Activated naive CD8-positive, alpha-beta T cell treated with anti-CD3 and anti-CD28 coated beads, Interleukin-2, amount 50 U/mL, for 16 hours (primary cell): ENCODE measurements at places on chromosomes 16 and 17.

DNA sequence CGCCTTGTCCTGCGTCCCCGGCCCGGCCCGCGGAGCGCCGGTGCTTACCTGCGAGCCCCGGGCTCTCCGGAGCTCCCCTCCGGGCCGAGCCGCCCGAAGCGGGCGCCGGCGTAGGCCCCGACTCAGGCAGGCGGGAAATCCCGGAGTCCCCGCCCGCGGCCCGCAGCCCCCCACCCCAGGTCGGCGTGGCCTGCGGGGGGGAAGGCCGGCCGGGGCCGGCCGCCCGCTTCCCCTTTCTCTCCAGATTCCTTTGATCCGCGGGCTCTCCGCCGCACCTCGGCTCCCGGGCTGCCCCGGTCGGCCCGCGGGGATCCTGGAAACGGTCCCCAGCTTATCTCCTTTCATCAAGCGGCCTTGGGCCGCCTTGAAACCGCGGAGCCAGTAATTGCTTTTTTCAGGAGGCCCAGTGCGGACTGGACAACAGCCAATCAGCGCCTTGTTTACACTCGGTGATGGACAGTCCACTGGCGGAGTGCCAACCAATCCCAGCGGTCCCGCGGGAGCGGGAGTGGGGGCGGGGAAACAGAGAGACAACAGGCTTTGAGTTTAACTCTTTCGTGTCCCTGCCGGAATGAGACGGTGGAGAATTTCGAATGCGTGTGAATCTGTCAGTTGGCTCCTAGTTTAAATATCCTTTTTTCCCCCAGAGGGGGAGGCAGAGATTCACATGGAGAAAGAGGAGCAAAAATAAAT is 1.4 kb upstream of the BAHCC1 start:
- DNase-seq = no peak

DNA sequence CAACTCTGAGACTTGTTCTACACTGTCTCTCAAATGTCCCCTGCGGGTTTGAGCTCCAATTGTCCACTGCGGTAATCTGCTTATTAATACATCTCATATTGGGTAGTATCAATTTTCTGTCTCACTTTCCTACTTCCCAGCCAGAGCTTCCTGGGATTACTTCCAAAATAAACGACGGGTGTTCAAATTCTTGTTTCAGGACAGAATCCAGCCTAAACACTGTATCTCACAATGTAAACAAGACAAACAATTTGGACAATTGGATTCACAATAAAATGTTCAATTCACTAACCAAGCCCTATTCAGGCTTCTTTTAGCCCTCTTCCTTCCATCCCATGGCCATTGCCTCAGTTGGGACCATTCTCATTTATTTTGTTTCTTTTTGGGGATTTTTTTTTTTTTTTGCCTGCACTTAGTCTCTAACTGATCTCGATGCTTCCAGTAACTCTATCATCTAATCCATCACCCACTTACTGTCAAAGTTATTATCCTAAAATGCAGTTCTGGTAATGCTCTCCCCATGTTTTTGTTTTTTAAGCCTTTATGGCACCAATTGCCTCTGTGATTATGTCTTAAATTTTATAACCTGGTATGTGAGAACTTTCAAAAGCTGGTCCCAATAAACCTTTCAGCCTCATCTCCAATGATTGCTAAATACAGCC is 2.0 kb upstream of the VAT1L start:
- no peak for DNase-seq

DNA sequence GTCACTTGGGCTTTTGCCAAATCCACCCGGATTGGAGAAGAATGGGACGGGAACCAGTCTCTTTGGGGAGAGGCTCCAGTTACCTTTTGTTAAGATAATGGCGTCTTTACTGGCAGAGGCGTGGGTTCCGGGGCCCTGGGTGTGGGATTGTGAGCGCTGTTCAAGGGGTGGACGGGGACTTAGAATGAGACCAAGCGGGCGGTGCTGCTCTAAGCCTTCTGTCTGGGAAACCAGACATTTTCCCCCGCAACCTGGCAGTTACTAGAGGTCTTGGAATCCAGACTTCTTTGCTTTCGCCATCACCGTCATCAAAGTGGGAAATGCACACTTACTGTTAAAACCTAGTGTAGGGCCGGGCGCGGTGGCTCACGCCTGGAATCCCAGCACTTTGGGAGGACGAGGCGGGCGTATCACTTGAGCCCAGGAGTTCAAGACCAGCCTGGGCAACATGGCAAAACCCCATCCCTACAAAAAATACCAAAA is 706 bp downstream of the TEN1 start:
- no peak for DNase-seq

GRCh38 chr16:57091975-57092785 is at the start of gene CPNE2:
Gene CPNE2, plus strand, starts transcription at chr16:57092583. Its CDS starts 18,160 bp downstream, at chr16:57110743.
- DNase-seq = no peak

DNA sequence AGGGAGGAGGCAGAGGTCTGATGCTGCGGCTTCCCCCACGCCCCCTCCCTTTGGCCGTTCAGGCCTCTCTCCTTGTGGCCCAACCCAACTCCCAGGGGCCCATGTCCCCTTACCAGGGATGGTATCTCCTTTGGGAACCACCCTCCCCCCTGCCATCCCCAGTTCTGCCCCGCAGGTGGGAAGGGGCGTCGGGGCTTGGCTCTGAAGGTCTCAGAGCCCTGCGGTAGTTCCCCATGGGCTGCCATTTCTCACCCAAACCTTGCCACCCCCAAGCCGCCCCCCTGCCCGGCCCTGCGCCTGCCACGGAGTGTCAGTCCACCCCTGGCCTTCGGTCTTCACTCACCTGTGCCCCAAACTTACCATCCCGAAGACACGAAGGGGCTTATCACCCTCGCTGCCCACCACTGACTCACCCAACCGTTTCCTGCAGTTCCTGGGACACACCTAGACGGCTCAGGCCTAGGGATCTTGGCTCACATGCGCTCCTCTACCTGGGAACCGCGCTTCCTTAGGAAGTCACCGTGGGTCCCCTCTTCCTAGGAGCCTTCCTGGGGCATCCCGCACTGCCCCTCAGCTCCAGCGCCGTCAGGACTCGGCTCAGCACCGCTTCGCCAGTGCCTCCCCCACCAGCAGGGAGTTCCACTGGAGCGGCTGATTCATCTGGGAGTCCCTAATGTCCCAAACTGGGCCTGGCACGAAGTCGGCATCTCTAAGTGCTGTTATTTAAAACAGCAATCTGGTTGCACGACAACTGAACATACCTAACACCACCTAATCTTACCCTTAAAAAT is 1.1 kb upstream of the DOC2A start:
- DNase-seq = no peak

GRCh38 chr17:18231164-18231563 is 5.7 kb downstream of the LLGL1 start:
- DNase-seq = no peak

GRCh38 chr16:67470359-67470758 is 10.6 kb downstream of the ATP6V0D1 start:
- DNase-seq = no peak

- no peak for DNase-seq
These were observed 98.9 kb downstream of the SOCS1 start for GRCh38 chr16:11157143-11157542.

GRCh38 chr16:54236773-54237172 is 49.8 kb downstream of the IRX3 start:
- DNase-seq = no peak

DNA sequence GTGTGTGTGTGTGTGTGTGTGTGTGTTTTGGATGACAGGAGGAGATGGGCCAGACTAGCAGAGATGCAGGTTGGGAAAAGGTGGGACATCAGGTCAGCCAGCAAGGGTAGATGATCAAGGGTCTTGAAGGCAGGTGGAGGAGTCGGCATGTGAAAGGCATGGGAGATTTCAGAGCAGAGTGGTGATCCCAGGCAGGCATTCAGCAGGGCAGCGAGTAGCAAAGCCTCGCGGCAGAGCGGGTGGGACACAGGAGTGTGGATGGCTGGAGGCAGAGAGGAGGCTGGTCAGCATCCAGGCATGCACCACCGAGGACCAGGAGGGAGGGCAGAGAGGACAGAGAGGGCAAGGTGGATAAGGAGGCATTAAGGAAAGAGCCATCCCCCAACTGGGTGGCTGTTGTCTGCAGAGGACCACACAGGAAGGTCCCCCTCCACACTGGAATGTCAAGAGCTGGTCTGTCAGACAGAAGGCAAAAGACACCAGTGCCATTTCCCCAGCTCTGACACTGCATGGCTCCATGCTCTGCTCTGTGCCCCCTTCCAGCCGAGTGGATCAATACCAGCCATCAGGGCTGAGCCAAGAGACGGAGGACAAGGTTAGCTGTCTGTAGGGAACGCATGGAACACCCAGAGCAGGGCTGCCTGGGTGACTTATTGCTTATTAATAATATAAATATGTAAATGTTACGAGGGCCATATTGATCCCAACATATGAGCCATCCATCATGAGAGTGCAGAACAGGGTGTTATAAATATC is 74.8 kb upstream of the RPL38 start:
- DNase-seq = no peak

- no peak for DNase-seq
These were observed 46.9 kb downstream of the AXIN2 start for GRCh38 chr17:65514541-65514940.

DNA sequence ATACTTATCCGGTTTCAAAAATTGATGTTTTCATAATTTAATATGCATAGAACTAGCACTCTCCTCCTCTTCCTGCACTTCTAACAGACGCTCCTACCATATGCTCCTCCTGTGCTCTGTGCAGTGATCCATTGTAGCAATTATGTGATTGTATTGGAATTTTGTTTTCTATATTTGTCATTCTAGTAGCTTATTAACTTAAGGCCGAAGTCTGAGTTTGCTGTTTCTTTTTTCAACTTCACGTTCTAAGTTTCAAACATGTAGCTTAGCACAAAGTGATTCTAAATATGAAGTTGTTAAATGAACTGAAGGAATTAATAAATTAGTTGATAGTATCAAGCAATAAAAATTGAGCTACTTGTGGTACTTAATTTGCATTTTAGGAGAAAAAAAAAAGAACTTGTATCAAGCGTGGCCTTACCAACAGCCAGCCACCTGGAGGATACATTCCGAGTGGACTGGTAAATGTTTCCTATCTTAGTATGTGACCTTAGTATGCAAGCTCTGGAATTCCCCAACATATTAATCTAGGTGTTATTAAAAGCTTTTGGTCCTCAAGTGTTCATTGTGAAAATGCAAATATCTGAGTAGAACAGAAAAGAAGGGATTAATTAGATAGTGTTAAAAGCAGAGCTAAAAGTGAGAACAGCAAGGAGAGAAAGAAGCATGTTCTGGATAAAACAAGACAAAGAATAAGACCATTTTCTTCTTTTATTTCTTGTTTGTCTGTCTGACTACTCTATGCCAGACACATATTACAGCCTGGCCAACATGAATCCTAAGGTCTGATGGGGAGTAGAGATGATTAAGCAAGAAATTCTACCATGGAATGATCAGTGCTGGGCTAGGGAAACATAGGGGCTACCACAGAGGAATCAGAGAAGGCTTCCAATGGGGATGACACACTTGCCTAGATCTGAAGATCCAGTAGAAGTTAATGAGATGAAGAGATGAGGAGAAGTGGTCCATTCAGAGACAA is 290.4 kb upstream of the MON1B start:
- no peak for DNase-seq

DNA sequence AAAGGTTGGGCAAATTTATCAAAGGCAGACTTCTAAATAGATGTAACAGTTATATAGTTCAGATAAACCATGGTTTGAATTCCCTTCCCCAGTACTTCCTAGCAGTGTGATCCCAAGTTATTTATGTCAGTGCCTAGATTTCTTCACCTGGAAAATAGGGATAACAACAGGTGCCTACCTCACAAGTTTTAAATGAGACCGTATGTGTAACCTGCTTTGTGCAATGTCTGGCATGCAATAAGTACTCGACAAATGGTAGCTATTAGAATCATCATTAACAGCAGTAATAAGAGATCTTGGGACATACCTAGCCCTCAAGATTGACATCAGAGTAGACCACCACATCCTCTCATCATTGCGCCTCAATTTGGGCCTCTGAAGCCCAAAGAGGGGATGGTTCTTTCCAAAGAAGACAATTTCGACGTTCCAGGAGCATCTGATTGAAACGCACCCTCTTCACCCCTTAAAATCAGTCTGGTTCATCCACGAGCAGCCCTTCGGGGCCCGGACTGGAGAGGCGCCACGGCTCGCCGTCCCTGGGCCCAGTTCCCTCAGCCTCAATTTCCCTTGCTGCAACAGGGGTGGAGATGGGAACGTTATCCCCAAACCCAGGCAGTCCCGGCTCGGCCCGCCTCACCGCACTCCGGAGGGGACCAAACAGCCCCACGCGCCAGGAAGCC is 541 bp downstream of the ACACA start:
- no peak for DNase-seq

- DNase-seq = no peak
These were observed 115.1 kb downstream of the ABCA8 start for GRCh38 chr17:68840073-68840472.

- no peak for DNase-seq
These were observed 73.2 kb downstream of the RMI2 start for GRCh38 chr16:11418506-11418905.

DNA sequence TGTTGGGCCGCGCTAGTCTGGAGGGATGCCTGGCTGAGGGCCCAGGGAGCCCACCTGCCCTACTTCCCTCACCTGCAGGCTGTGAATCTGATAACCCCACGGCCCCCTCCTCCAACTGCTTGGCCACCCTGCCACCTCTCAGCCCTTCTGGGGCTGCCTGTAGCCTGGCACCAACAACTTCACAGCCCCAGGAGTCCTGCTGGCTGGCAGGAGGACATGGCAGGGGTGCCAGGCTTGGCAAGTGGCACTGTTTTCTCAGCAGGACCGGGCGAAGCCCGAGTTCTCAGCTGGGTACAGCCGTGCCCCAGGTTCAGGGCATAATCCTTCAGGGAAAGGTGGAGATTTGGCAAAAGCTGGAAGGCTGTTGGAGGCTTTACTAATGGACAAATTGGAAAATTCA is 129.6 kb downstream of the CMIP start:
- no peak for DNase-seq

- no peak for DNase-seq
These were observed 2.1 kb upstream of the MFAP4 start for GRCh38 chr17:19388791-19389785.

DNA sequence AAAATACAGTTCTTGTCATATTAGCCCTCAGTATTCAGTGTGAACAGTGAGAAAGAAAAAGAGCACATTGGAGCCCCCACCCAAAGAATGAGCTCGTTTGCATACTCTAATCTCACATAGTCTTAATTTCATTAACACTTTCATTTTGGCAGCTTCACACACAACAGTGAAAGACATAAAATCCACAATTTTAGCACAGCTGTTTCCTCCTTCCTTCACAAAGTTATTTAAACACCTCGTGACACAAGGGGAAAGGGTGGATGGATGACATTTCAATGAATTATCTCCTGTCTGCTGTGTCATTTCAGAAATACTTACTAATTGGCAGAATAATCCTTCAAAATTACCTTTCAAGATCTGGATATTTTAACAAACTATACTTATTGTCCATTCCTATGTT is 299.3 kb downstream of the KCNJ2 start:
- DNase-seq = no peak

DNA sequence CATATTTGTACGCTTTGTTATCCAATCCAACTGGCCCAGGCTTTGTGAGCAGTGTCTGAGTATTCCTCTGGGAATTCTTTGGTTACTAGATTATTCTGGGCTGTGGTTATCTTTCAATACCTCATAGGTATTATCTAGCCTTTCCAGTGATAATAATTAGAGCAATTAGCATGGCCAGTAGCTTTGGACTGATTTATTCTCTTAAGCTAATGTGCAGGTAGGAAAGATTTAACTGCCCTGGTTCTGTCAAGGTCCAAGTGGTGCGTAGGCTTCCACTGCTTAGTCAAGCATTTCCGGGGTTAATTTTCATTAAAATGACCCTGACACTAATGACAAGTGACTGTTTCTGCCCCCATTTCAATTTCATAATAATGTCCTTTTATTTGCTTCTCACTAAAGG is 54.2 kb upstream of the PMFBP1 start:
- DNase-seq = no peak

- no peak for DNase-seq
These were observed 53.1 kb downstream of the ANKFN1 start for GRCh38 chr17:56206351-56206750.

GRCh38 chr16:71675380-71675779 is 49.1 kb downstream of the PHLPP2 start:
- no peak for DNase-seq
